Caki2 (cell line): ENCODE measurements at places on chromosomes 4 and X. TPM values are rescaled to one million over a fixed set of nuclear protein-coding genes. Genes with fewer than 3 reads are reported as not detected.

The SHROOM3 gene
- 20.2 and 33.9 TPM in 2 replicates for total RNA-seq

The NLGN4X gene
- 12.5 and 36.6 TPM in 2 replicates for total RNA-seq

DNA sequence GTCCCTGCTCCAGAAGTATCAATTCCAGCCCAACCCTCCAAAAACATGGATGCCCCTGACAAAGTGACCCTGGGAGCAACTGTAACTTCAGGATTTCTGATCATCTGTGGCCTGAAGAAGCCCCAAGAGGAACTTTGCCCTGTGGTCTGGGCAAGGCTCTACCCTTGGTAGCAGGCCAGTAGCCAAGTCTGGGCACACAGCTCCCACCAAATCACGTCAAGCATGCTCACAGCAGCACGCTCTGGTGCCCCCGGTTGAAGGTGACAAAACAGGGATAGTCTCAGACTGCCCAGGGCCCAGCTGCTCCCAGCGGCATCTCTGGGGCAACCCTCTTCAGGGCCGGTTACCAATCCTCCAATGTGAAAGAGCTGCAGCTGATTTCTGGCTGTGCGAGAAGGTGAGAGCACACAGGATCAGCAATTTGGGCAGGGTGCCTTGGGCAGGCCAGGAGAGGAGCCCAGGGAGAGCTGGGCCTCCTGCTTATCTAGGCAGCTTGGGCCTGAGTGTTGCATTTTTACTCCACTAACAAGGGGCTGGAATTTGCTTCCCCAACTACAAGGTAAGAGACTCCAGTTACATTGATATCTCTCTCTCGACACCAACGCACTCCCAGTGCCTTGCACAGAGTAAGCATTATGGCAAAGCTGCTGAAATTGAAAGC is 418.1 kb downstream of the BCOR start:
- DNase-seq, result no peak

The SYP gene
- total RNA-seq, result not detected in 2 replicates

- no peak for DNase-seq
Measured at GRCh38 chr4:184406958-184407391, 67.4 kb downstream of the IRF2 start.

DNA sequence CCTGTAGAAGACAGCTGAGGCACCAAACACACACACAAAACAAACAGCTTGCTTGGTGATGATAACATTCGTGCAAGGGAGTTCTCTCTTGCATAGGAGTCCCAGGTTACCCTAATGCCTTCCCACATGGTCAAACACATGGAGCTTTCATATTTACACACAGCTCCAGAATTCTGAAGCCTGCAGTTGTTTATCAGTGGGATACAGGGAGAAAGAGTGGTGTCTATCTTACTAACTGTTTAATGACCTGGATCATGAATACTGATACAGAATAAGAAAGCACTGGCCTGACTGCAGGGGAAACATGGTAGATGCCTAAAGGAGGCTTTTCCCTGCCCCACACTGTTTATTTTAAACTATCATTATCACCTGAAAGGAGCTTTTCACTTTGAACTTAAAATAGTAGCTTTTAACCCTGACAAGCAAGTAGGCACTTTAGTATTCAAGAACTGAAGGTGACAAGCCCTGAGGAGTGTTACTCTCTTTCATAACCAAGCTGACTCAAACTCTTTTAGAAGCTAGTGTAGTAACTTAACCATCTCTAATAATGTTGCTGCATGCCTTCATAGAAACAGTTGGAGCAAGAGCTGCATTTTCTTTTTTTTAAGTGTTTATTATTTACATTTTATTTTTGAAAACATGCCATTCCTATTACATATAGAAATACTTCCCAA is 15.6 kb downstream of the TET2 start:
- DNase-seq, result no peak

GRCh38 chrX:74422576-74423288 is 1.4 kb downstream of the SLC16A2 start:
- DNase-seq, result no peak

- DNase-seq, result no peak
Measured at GRCh38 chr4:139282065-139282720, 2.2 kb upstream of the MGARP start.

GRCh38 chr4:75056277-75056676 is 123.4 kb downstream of the PARM1 start:
- no peak for DNase-seq

The SLC9B2 gene
- 0.52 TPM in 1 of 2 replicates, not detected in the other for total RNA-seq

DNA sequence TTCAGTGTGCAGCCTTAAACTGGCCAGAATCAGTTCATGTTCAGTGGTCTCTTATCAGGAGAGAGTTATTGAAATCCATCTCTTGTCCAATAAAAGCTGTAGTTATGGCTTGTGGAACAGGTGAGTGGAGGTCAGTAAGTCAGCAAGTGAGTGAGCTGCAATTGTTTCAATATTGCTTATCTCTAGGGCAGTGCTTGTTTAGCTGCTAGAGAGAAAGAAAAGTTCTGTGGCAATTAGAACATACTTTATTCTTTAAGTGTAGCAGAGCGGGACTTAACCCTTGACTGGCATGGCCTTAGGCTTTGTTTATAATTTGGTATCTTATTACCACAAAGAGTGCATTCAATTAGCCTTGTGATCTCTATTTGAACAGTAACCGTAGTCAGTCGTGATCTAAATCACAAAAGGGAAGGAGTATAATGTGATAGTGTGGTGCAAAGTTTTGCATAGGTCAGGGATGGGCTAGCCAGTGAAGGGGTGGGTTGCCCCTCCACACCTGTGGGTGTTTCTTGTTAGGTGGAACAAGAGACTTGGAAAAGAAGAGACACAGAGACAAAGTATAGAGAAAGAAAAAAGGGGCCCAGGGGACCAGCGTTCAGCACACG is 6.9 kb upstream of the ETDC start:
- no peak for DNase-seq

The SH2D1A gene
- not detected in 2 replicates for total RNA-seq

The FSTL5 gene
- total RNA-seq, result not detected in 2 replicates
